Muscle of leg (tissue), 16 donors: ENCODE measurements at places on chromosomes 1 and 21. TPM values are rescaled to one million over a fixed set of nuclear protein-coding genes. Genes with fewer than 3 reads are reported as not detected.

DNA sequence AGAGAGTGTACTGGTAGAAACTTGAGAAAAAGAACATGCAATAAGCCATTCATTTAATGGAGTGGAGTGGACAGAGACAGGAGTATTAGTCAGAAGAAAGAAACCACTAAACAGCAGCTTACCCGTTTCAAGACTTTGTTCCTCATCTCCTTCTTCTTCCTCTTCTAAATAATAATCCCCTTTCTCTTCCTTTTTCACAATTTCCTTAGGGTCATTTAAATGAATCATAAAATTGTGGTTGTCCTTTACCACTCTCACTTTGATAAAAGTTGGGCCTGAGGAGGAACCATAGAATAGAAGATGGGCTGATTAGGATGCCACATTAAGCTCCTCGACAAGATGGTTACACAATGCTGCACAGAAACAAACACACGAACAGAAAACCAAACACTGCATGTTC, 109.6 kb downstream of the WDR3 start:
- DNase-seq, result no peak

GRCh38 chr1:43783671-43784205, 76.4 kb downstream of the ST3GAL3 start:
- DNase-seq, result no peak

GRCh38 chr1:55334160-55334559, 119.0 kb upstream of the USP24 start:
- no peak for DNase-seq

DNA sequence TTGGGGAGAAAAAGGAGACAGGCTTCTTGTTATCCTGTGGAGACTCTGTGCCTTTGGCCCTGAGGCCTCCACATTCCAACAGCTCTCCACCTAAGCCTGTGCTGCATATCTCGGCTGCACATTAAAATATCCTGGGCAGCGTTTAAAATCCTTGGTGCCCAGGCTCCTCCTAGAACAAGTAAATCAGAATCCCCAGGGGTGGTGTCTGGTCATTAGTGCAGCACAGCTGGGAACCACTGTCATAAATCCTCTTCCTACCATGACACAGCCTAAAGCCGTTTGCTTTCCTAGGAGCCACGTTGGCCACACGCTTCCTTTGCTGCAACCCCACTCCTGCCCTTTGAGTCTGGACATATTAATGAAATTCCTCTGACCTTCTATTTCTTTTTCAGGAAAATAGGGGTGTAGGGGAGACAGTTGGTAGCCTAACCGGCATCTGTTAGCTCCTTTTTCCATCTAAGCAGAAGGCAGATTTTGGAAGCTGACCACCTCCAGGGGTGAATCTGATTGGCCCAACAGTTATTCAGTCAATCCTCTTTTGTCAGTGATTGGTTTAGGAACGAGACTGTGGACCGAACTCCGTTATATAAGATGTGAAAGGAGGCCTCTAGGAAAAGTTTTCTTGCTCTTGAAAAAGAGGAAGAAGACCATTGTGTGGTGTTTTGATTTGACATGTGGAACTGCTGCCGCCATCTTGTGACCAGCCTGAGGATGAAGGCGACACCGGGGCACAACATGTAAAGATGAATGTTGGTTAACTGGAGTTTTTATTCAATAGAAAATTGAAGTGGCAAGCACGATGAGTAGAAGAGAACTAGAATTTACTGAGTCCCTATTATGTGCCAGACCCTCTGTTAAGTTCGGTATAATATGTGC, 41.9 kb downstream of the JUN start:
- DNase-seq, result no peak

GRCh38 chr1:102085896-102086295, 89.2 kb upstream of the OLFM3 start:
- no peak for DNase-seq

DNA sequence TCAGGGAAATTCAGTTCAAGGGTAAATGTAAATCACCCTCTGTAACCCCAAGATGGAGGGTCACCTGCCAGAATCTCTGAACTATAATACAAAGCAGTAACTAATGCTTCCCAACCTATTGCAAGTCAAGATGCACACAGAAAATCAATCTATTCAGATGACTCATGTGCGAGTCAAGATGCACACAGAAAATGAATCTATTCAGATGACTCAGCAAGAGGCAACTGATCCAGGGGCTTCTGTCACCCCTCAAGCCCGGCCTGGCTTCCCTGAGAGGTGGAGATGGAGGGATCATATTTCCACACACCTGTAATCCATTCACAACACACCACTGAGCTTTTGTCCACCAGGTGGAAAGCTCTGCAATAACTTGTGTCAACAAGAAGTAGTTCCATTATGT, 17.4 kb upstream of the HIVEP3 start:
- DNase-seq, result no peak

DNA sequence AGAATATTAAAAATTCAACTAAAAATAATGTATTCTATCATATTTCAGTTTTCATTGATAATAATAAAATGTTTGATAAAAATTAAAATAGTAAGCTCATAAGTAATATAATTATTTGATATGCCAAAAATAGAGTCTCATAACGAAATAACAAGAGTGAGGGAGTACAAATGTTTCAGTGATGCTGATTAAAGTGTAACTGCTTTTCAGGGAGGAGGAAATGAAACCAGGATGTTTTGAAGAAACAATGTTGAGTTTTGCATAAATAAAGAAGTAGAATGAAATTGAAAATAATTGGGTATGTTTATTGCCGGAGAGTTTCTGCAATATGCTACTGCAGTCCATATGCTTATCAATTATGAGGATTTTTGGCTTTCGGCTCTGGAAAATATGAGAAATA, 1159.8 kb upstream of the ADGRL2 start:
- no peak for DNase-seq

OPTC gene
- total RNA-seq, result not detected

DNA sequence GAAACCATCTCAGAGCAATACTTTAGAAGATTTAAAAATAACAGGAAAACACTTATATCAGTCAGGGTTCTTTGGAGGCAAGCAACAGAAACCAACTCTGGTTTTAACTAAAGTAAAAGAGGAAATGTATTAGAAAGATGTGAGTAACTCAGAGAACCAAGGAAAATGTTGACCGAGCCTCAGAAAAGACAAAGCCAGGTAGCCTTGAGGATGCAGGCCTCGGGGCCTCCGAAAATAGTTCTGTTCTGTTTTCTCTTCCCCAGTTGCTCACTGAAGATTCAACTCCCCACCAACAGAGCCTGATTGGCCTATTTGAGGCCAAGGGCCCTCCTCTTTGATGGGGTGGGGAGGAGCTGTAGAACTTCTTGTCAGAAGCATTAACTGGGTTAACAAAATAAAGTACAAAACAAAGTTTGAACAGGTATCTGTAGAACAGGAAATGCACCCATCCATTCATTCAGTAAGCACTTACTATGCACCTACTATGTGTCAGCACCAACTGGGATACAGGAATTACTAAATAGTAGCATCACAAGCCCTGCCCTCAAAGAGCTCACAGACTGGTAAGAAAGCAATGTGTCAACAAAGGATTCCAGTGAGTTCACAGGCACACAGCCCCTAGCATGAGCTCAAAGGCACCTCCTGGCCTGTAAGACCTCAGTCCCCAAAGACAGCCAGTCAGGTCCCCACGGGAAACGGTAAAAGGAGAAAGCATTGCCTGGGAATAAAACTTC, 12.6 kb downstream of the SLAMF8 start:
- DNase-seq, result no peak

MNDA gene
- total RNA-seq, result 2.0 TPM

DNA sequence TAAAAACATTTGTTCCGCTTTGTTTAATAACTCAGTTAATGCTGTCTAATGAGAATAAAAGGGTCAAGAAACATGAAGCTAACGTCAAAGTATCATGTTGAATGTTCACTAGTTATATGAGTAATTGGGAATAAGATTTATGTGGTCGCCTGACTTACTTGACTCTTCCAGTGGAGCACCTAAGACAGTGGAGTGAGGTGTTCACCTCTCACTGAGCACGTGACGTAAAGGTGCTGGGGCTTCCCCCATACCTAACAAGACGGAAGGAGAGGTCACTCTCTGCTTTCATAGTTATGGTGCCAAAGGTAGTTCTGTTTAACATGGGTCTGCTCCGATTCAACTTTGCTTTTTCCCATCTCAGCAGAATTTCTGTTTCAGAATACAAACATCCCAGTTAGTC, 686 bp downstream of the KMO start:
- DNase-seq, result no peak

GRCh38 chr1:201408176-201408833, 9.2 kb upstream of the LAD1 start:
- DNase-seq, result peak; percentile 80

- DNase-seq, result no peak
Measured at GRCh38 chr1:90344963-90345730, 350.2 kb downstream of the ZNF326 start.

- DNase-seq, result no peak
Measured at GRCh38 chr1:88398338-88398737, 285.7 kb upstream of the PKN2 start.

NFIA gene
- total RNA-seq, result 40.8 TPM

CSMD2 gene
- 0.27 TPM for total RNA-seq

DNA sequence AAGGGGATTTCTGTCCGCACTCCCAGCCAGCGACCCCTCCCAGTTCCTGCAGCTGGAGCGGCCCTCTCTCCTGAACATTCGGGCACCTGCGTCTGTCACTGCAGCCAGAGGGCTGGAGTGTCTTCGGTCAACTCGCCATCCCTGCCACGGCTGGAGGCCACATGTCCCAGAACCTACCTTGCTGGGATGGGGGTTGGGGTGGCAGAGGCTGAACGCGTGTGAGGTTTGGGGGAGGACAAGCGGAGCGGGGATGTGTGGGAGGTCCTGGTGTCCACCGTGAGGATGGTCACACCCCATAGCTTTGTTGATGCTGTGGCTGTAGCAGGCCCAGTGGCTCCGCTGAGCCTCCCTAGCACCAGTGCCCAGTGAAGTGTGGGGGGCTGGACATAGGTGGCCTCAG, 14.8 kb upstream of the C1orf174 start:
- no peak for DNase-seq

TAF13 gene
- 17.7 TPM for total RNA-seq

GSTM1 gene
- 15.3 TPM for total RNA-seq

- DNase-seq, result no peak
Measured at GRCh38 chr21:43909741-43910400, 44.8 kb downstream of the AGPAT3 start.

TAS1R1 gene
- 2.7 TPM for total RNA-seq

DNA sequence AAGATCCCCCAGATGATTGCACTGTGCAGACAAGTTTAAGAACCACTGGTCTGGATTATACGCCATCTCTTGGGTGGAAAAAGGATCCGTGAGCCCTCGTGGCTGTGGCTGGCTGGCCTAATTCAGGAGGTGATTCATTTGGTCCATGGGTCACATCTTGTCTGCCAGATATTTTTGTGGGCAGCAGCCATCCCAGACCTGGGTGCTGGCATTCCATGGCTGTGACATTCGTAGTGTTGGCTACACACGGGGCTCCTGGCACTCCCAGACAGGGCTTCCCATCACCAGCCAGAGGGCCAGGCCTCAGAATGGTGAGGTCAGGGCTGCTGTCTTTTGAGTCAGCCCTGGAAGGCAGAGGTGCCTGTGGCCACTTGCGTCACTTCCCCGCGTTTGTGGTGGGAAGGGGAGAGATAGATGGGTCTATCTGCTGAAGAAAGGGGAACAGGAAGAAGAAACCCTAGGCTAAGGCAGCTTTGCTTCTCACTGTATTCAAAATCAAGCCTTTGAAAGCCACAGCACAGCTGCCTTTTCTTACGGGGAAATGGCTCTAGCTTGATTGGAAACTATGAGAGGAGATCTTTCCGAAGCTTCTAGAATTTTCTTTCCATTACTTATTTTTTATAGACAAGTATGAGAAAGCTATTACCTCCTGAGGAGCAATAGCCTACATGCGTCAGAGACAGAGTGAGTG, 32.4 kb downstream of the EIF2D start:
- peak; percentile 81 for DNase-seq

GRCh38 chr1:13825033-13825432, 125.0 kb downstream of the PRDM2 start:
- no peak for DNase-seq

ADSS2 gene
- total RNA-seq, result 15.4 TPM

S100A9 gene
- 17.8 TPM for total RNA-seq

UBE4B gene
- 27.3 TPM for total RNA-seq

TFF2 gene
- total RNA-seq, result not detected

RGS1 gene
- 3.0 TPM for total RNA-seq

IGSF21 gene
- total RNA-seq, result 0.04 TPM

OR2T12 gene
- not detected for total RNA-seq

OR2T35 gene
- not detected for total RNA-seq

LCE2B gene
- total RNA-seq, result not detected

DNA sequence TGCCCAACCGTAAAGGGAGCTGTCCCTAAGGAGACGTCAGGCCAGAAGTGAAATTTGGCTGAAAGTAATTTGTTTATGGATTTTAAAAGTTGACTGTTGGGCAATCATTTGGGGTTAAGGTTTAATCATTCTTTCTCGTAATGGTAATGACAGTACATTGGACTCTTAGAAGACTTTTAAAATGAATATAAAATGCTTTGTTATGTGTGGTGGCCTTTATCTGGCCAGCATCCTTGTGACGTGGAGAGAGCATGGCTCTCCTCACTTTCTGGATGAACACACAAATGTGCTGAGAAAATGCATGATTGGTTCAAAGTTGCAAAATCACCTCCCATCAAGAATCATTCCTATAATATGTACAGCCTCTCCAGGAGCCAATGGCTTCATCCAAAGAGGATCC, 160.2 kb downstream of the DHRS3 start:
- DNase-seq, result peak; percentile 69

- DNase-seq, result no peak
Measured at GRCh38 chr1:197336571-197336970, 68.5 kb downstream of the CRB1 start.

LCE1E gene
- total RNA-seq, result not detected

C1orf87 gene
- total RNA-seq, result 0.71 TPM

DNA sequence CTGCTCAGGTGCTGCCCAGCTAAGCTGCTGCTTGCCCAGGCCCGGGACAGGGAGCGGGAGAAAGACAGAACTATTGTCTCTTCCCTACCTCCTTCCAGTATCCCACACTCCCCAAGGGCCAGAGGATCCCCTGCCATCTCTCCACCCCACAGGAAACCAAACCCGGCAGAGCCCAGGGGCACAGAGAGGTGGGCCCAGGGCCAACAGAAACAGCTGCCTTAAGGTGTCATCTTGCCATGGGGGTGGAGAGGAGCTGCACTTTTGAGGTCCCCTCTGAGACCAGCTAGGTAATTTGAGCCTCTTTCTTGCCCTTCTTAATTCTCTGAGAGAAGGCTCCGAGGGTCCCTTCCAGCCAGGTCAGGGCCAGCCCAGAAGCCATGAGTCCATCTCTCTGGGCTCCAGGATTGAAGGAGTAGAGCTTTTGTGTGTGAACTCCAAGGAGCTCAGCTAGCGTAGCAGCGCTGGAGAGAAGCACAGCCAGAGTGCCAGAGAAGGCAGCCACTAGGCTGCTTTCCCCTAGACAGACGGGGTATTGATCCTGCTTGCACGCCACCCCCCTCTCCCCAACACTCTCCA, 9.7 kb upstream of the GPR61 start:
- peak; percentile 81 for DNase-seq
